Lower lobe of right lung (tissue), 2 donors: ENCODE measurements at places on chromosomes 12 and 14. TPM values are rescaled to one million over a fixed set of nuclear protein-coding genes. Genes with fewer than 3 reads are reported as not detected.
A peak's percentile ranks its signal among the peaks of the same experiment; 100 is the strongest.

DNA sequence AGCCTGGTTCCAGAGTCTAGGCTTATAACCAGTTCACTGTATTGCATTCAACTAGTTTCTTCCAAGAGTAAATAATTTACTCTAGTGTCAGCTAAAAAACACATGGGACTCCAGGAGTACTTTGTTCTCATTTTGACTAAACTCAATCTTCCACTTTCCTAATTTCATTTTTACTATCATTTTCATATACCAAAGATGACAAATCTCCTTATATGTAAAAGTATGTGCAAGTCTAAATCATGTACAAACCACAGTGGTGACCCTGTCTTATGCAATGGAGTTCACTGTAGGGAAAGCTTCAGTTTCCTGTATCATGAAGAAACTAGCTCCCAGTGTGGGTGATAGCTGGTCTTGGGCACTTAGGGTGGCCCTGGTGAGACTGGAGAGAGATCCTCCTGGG lies 151.6 kb downstream of the HELB start:
- H3K27ac ChIP-seq = no peak overlapping the region
- H3K4me1 ChIP-seq = no peaks in the 10 kb centered on the region
- no peak for DNase-seq
- no peak overlapping the region for H3K4me3 ChIP-seq
- no peaks in the 10 kb centered on the region for H3K36me3 ChIP-seq

Gene CDCA4
- 6.9 TPM for total RNA-seq

DNA sequence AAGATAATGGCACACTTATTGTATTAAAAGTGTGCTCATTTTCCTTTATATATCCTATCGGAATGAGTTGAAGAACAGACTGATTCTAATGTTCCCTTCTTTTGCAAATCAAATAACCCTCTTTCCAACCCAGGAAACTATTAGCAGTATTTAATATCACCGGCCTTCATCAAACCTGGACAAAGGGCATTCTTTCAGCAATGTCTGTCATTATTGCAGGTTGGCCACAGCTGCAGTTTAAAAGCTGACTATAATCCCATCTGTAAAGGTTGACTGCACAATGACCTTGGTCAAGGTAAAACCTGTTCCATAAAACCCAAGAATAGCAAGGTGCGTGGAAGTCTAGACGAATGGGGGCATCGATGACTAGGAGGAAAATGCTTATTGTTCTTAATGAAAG lies 472.3 kb upstream of the SOX5 start:
- no peaks in the 10 kb centered on the region for H3K27me3 ChIP-seq
- H3K4me3 ChIP-seq = no peak overlapping the region
- DNase-seq = no peak
- no peaks in the 10 kb centered on the region for H3K36me3 ChIP-seq

DNA sequence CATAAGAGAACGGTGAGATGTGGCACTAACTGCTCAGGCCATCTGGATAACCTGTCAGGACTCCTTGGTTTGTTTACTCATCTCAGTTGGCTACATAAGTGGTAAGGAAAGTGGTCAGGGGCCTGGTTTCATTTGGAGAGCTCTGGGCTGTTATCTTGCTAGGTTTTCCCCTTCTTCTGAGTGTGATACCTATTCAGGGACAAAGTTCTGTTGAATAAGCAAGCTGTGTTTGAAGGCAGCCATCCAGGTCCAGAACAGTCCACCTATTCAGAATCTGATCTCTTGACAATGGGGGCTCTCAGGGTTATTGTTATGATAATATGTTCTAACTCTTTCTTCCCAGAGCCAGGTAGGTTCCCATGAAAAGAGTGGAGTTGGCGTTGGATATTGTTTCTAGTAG lies 194.9 kb downstream of the PAH start:
- no peaks in the 10 kb centered on the region for H3K36me3 ChIP-seq
- no peak for DNase-seq
- no peaks in the 10 kb centered on the region for H3K27me3 ChIP-seq
- H3K4me1 ChIP-seq = no peaks in the 10 kb centered on the region

Gene ASIC1
- total RNA-seq = 1.6 TPM

Gene CLEC4C
- not detected for total RNA-seq

Gene KLRC3
- total RNA-seq = not detected

GRCh38 chr14:101215927-101216326 lies 312.4 kb upstream of the RTL1 start:
- H3K27ac ChIP-seq = no peak overlapping the region
- H3K27me3 ChIP-seq = no peaks in the 10 kb centered on the region
- no peak overlapping the region for H3K4me3 ChIP-seq
- peak; percentile 39 for DNase-seq
- H3K4me1 ChIP-seq = no peaks in the 10 kb centered on the region

DNA sequence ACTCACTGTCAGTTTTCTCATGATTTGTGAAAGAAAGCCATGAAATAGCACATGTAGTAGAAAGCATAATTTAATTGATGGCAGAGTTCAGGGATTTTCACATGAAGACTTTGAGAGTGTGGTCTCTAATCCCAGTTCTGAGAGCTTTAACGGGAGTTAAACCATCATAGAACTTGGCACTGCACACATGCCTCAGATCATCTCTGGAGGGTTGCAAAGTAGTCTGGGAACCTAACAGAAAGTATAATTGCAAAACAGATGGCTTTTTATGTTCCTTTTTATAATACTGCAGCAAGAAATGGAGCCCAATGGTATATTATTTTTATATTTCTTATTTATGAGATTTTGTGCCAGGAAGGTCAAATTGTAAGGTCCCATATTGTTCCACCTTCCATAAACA lies 77.9 kb downstream of the BHLHE41 start:
- no peak overlapping the region for H3K4me3 ChIP-seq
- no peak overlapping the region for H3K27ac ChIP-seq
- H3K36me3 ChIP-seq = no peaks in the 10 kb centered on the region
- no peak for DNase-seq

DNA sequence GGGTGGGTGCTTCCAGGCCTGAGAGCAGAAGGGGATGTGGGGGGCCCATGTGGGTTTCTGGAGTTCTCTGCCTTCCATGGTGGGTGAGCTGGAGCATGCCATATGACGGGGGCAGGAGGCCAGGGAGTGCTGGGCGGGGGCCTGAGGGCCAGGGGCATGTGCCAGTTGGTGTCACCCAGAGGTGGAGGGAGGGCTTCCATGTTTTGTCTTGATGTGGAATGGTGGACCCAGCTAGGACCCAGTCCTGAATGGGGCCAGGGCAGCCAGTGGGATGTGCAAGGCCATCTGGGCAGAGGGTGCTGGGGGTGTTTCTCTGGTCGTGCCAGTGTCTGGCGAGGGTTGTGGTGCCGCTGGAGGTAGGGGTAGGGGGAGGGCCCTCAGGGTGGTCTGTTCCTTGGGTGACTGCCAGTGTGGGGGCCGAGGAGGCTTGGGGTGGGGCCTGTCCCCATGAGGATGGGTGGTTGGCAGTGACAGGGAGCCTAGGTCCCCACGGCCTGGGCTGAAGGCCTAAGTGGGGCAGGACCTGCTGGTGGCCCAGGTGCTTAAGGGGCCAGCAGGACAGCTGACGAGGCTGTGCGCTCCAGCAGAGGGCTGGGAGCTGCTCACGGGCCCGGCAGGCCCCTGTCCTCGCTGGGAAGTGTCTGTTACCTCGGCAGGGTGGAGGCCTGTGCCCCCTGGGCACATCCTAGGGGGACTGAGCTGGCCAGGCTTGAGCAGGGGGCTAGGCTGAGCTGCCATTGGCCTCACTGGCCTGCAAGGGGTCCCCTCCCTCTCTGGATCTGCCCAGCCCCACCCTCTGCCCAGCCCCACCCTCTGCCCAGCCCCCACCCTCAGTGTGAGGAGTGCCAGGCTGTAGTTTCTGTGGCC lies 26.8 kb downstream of the CEP170B start:
- H3K4me3 ChIP-seq = no peak overlapping the region
- H3K27me3 ChIP-seq = no peaks in the 10 kb centered on the region
- no peak overlapping the region for H3K27ac ChIP-seq
- DNase-seq = peak; percentile 39
- peaks cover 26% of the 10 kb centered on the region for H3K36me3 ChIP-seq

DNA sequence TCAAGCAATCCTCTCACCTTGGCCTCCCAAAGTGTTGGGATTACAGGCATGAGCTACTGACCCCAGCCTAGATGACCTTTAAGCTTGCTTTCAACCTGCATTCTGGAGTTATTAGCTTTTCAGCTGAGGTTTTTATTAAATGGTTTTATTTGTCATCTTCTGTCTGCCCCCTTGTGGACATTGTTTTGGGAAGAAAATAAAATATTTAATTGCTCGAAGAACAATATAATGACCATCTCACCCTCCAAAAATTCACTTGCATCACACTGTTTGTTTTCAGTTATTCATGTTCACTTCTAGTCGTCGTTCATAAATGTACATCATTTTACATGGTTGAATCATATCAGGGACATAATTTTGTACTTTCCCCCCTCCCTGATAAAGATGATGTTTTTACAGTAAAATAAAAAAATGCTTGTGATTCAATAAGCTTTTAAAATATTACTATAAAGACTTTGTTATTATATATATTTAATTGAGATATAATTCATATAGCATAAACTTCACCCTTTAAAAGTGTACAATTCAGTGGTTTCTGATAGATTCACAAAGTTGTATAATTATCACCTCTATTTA lies 10.1 kb upstream of the SPATS2 start:
- no peak overlapping the region for H3K27ac ChIP-seq
- H3K36me3 ChIP-seq = no peaks in the 10 kb centered on the region
- H3K4me1 ChIP-seq = no peaks in the 10 kb centered on the region
- H3K27me3 ChIP-seq = peaks cover 22% of the 10 kb centered on the region
- no peak overlapping the region for H3K4me3 ChIP-seq
- DNase-seq = no peak

Gene AMN1
- total RNA-seq = 7.7 TPM

Gene TMEM229B
- 6.4 TPM for total RNA-seq

DNA sequence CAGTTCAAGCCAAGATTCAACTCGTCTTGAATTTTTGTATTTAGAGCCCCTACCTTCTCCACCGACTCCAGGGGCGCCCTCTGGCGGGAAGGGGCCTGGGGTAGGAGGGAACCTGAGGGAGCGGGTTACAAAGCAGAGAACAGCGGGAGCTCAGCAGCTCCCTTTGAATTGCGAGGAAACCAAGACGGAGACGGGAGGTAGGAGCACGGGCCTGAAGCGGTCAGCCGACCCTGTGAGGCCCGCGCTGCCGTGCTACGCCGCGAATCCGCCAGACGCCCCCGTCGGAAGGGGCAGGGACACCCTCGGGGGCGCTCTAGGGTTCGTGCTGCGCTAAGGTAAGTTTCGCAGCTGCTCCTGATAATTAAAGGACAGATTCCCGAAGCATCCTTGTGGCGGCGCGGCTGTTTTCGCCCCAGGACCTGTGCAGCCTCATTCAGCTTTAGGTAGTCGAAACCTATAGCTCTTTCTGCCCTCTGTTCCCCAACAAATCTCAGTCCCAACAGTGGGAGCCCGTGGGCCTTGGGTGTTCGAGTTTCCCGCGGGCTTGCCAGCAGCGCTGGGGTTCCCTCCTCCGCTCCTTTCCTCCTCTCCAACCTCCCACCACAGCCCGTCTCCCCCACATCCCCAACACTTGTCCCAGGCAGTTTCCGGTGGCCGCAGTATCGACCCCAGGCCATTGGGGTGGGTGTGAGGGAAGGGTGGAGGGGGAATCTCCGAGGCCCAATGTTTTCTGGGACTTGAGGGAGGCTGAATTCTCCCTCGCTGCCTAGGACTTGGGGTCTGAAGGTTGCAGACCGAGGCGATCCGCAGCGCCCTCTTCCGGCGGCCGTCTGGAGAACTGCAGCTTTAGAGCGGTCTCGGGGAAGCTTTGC lies 5.1 kb upstream of the NKX2-1 start:
- DNase-seq = peak; percentile 79
- no peaks in the 10 kb centered on the region for H3K36me3 ChIP-seq
- peak overlapping the region; percentile 42 for H3K4me3 ChIP-seq
- H3K4me1 ChIP-seq = peaks cover 11% of the 10 kb centered on the region

DNA sequence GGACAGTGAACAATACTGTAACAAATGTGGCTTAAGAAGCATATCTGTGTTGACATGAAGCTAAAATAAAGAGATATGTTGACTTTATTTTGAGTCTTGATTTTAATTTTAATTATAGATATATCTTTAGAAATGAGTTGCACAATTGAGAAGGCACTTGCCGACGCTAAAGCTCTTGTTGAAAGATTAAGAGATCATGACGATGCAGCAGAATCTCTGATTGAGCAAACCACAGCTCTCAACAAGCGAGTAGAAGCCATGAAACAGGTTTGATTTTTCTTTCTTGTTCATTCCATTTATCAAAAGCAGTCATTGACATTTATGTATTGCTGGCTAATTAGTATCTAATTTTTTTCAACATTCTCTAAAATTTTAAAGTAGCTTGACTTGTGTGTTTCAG lies 15.8 kb downstream of the FGFR1OP2 start:
- no peak overlapping the region for H3K27ac ChIP-seq
- peaks cover 18% of the 10 kb centered on the region for H3K4me1 ChIP-seq
- H3K36me3 ChIP-seq = peaks cover 30% of the 10 kb centered on the region
- no peak overlapping the region for H3K4me3 ChIP-seq
- DNase-seq = no peak

Gene KLRB1
- total RNA-seq = 4.3 TPM

GRCh38 chr12:59240048-59240447 lies 319.7 kb upstream of the LRIG3 start:
- H3K36me3 ChIP-seq = no peaks in the 10 kb centered on the region
- no peaks in the 10 kb centered on the region for H3K27me3 ChIP-seq
- H3K4me1 ChIP-seq = no peaks in the 10 kb centered on the region
- DNase-seq = no peak
- H3K27ac ChIP-seq = no peak overlapping the region
- no peak overlapping the region for H3K4me3 ChIP-seq

DNA sequence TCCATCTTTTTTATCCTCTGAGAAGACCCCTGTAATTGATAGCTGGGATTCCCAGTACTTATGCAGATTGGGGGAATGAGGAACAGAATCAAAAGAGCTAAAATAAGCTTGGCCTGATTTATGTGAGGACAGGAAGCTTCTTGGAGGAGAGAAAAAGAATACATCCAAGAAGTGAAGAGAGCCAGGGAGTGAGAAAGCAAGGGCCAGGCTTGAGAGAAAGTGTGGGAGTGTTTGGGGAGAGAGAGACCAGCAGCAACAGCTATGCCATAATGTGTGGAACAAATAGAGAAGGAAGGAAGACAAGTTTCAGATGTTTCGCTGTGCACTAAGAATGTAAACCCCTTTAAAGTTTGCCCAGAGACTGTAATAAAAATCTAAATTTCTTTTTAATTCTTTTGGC lies 4.0 kb upstream of the CCDC184 start:
- no peaks in the 10 kb centered on the region for H3K36me3 ChIP-seq
- H3K27me3 ChIP-seq = peaks cover 66% of the 10 kb centered on the region
- peaks cover 20% of the 10 kb centered on the region for H3K4me1 ChIP-seq
- H3K4me3 ChIP-seq = no peak overlapping the region
